ENCODE measurements at places on chromosomes 5 and 9.

DNA sequence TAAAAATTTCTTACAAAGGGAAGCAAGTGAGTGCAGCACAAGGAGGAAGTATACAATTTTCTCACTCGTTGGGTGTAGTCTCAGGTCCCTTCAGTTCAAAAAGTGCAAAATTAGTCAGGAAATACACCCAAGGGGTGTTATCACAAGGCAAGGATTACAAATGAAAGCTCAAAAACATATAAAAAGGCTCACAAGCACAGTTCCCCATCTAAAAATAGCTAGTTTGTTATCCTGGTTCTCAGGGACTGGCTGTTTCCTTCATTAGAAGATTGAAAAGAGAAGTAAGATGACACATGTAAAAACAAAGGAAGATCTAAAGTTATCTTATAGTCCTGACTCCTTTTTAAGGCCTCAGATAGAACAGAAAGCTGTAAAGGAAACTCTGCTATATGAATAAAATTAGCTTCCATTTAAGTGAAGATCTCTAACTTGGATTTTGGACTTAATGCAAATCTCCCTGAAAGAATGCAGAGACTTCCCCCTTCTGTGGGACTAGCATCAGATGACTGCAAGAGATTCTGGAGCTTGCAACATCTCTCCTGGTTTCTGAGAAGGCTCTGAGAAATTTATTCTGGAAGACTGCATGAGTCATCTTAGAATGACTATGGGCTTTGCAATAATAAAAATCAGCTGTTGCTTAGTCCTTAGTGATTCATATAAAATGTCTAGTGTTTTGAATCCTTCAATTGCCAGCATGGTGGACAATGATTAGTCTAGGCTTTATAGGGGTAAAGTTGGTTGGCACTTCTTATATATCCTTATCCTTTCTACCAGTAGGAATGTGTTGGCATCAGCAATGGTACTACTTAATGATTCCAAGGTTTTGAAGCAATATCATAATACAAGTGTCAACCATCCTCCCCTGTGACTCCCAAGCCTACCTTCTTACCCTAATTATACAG is 25.4 kb downstream of the DAB2 start:
- no peak overlapping the region for H3K4me3 ChIP-seq
- H3K27me3 ChIP-seq = no peaks in the 10 kb centered on the region
- H3K4me1 ChIP-seq = peaks cover 8% of the 10 kb centered on the region
- peak overlapping the region; percentile 6 for H3K27ac ChIP-seq

GRCh38 chr5:158609333-158610050 is 490.2 kb downstream of the EBF1 start:
- no peak overlapping the region for H3K27ac ChIP-seq
- H3K4me1 ChIP-seq = no peaks in the 10 kb centered on the region

DNA sequence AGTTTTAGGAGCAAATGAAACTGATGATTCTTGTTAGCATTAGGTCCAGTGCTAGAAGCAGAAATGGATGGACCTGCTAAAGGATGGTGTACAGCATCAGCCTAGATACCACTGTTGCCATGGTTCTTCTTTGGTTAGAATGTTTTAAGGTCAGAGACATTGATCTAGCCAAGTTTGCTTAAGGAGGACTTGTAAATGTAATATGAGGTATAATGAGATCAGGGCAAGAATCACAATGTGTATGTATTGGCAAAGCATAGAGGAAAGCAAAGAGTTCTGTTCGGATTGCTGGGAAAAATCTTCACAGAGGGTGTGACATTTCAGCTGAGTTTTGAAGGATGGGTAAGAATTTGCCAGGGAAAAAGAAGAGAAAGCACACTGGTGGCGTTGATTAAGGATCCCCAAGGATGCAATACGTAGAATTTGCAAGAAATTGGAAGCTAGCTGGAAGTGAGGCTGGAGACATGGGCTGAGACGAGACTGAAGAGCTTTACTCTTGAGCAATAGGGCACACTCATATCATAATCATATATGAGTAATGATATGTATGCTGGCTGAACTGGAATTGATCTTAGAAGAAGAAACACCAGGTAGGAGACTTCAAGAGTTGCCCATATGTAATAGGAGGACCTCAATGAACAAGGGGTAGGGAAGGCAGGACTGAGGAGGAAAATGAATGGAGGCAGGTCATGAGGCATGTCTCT is 102.0 kb downstream of the ZNF462 start:
- no peaks in the 10 kb centered on the region for H3K27me3 ChIP-seq
- peak; percentile 10 for DNase-seq
- H3K36me3 ChIP-seq = no peaks in the 10 kb centered on the region
- no peak overlapping the region for H3K4me3 ChIP-seq
- H3K27ac ChIP-seq = no peak overlapping the region

DNA sequence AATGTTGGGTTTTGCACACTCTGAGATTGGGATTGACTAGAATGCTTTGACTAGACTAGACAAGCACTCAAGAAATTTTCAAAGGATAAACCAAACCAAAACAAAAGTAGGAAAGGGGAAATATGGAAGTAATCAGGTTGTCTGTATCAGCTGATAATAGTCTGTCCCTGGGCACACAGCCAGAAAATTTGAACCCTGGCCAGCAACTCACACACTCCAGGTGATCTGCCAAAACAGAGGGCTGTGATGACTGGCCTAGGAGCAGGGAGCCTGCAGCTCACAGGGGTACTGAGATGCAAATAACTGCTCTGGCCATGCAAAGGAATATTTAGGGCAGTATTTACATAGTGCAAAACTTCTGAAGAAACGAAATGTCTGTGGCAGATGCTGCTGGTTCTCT is 112.3 kb upstream of the SMIM23 start:
- no peak overlapping the region for H3K27ac ChIP-seq
- no peaks in the 10 kb centered on the region for H3K36me3 ChIP-seq
- no peaks in the 10 kb centered on the region for H3K4me1 ChIP-seq
- DNase-seq = no peak

DNA sequence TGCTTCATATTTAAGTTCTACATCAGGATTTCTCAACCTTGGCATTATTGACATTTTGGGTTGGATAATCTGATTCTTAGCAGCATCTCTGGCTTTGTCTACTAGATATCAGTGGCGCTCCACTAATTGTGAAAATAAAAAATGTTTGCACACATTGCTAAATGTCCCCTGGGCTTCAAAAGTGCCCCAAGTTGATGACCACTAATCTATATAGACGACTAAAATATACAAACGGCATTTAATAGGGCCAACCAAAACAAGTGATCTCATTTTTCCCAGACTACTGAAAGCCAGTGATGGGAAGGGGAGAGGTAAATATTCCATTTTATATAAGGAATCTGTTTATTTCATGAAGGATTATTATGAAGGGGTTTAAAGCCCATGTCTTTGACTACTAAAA is 118.6 kb downstream of the HOMER1 start:
- no peak overlapping the region for H3K27ac ChIP-seq
- DNase-seq = no peak
- no peaks in the 10 kb centered on the region for H3K27me3 ChIP-seq

- H3K27ac ChIP-seq = no peak overlapping the region
- no peaks in the 10 kb centered on the region for H3K27me3 ChIP-seq
- no peaks in the 10 kb centered on the region for H3K4me1 ChIP-seq
- no peak for DNase-seq
- H3K4me3 ChIP-seq = no peak overlapping the region
Measured at GRCh38 chr5:127046343-127047072, 16.1 kb upstream of the MARCHF3 start.
